NCI-H1694 treated with DMSO at 0.1 percent for 48 hours (cell line): ENCODE measurements at places on chromosomes 6 and 20.

DNA sequence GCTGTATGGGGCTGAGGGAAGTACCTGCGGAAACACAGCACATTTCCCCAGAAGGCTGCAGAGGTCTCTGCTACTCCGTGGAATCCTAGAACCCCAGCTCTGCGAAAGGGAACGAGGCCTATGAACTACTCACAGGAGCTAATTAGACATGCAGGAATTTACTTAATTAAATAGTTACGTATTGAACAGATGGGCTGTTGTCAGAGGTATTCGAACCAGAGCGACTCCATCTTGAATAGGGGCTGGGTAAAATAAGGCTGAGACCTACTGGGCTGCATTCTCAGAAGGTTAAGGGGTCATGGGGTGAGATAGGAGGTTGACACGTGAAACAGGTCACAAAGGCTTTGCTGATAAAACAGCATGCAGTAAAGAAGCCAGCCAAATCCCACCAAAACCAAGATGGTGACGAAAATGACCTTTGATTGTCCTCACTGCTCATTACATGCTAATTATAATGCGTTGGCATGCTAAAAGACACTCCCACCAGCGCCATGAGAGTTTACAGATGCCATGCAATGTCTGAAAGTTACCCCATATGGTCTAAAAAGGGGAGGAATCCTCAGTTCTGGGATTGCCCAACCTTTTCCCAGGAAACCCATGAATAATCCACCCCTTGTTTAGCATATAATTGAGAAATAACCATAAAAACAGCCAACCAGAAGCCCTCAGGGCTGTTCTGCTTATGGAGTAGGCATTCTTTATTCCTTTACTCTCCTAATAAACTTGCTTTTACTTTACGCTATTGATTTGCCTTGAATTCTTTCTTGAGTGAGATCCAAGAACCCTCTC, 14.7 kb upstream of the SSTR4 start:
- no peak for DNase-seq

- peak; percentile 18 for DNase-seq
Observed at GRCh38 chr6:28336284-28337120, 554 bp upstream of the ZSCAN31 start.

DNA sequence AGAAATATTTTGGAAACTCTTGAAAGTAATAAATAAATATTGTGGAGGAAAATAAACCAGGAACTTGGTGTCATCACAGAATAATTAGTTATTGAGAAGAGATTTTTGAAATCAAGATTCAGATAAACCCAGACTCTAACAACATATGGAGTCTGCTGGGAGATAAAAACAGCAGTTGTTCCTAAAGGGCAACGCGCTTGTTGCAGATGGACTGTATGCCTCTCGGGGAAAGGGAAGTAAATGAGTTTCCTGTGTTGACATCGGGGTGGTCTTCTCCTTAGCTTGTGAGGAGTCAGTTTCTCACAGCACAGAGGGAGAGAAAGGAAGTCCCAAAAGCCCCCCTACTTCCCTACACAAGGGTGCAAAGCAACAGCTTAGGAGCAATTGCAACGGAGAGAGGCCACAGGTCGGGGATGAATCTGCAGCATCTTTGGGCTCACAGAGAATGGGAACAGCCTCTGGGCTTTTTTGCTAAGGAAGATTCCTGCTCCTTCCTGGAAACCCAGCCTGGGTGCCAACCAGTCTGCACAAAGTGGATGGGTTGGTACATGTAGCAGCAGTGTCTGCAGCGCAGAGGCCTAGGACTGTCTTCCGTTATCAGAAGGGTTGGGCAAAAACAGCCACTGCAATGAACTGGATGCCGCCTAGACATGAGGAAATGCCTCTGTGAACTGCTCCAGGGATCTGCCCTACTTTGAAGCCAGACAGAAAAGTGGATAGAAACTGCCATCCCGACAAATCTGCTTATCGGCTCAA, 603.0 kb upstream of the NRSN1 start:
- DNase-seq = peak; percentile 54

DNA sequence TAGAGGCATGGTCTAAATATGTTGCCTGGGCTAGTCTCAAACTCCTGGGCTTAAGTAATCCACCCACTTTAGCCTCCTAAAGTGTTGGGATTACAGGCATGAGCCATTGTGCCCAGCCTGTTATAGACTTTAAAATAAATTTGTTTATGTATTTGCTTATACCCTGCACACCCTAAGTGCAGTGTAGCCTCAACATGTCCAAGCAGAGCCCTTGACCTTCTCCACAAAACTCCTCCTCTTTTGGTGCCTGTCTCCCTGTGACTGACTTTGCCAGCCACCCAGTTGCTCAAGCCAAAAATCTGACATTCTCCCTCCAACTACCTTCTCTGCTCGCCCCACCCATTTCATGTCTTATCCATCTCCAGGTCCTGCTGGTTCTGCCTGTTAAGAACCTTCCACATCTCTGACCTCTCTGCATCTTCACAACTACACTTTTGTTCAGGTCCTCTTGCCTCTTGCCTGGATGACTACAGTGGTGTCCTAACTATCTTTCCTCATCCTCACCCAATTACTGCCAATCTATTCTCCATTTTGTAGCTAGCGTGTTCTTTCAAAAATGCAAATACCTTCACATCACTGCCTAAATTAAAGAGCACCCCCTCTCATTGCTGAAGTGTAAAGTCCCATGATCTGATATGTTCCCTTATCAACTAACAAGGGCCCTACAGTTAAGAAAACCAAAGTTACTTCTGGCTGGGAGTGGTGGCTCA, 11.2 kb upstream of the KIFC1 start:
- no peak for DNase-seq

DNA sequence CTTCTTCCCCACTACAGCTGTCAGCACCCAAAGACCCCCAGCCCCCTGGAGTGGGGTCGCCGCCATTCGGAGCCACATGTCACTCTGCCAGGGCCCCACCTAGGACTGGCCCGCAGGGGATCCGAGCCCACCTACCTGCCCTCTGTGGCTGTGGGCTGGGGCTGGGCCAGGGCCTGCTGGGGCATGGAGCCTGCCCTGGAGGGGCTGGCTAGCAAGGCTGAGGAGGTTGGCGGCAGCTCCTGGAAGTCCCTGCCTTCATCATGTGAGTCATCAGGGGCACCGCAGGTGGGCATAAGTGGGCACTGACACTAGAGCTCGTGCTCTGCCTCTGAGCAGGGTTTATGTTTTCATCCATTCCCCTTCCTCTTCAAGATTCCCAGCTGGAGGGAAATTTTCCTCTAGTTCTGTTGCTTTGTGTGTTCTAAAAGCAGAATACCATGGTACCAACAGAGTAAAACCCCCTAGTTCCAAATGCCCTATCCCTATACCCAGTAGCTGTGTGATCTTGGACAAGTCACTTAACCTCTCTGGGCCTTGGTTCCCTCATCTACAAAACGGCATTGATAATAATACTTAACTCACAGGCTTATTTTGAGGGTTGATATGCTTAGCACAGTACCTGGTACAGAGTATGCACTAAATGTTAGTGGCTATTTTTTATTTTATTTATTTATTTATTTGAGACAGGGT, 8.7 kb upstream of the FANCE start:
- no peak for DNase-seq

DNA sequence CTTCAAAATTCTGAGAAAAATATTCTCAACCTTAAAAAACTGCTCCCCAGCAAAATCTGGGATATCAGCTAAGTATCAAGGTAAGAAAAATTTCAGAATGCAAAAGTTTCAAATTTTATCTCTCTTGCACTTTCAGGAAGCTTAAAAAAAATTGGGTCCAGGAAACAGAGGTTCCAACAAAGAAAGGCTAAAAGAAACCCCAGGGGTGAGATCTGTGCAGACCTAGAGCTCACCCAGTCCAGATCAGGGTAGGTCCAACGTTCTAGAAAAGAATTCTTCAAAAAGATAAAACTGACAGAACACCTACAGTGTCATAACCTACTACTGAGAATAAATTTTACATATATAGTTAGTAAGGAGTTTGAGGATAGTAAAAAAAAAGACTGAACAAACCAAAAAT, 23.5 kb downstream of the ILRUN start:
- no peak for DNase-seq

DNA sequence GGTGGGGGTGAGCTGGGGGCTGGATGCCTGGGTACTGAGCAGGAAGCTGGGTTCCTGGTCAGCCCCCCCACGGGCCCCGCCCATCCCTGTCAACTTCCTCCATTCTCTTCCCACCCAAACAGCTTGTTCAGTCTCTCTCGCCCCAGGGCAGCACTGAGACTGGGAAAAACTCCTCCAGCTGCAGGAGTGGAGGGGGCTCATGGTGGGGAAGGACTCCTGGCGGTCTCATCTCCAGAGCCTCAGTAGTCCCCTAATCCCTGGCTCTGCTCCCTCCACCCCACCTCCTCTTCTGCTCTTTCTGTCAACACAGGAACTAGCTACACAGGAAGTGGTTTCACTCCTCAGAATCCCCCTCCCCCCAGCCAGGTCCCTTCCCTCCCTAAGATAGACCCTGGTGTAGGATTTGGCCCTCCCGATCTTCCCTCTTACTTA, at the start of gene GPSM3:
GPSM3 (minus strand) TSS at position 36 of the 432 bp plus-strand sequence. CDS start 130 bp downstream, outside the sequence.
- DNase-seq = no peak

DNA sequence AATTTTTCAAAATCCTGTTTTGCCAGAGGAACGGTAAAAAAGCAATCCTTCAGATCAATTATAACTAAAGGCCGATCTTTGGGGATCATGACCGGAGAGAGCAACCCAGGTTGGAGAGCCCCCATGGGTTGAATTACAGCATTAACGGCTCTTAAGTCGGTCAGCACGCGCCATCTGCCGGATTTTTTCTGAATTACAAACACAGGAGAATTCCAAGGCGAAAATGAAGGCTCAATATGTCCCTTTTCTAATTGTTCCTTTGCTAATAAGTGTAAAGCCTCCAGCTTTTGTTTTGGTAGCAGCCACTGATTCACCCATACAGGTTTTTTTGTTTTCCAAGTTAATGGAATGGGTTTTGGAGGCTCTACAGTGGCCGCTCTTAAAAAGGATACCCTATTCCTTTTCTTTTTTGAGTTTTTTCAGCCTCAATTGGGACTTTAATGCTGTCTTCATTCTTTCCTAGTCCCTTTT, 16.9 kb upstream of the PTCRA start:
- peak; percentile 48 for DNase-seq

GRCh38 chr20:54078296-54078984, 8.0 kb upstream of the BCAS1 start:
- DNase-seq = no peak

DNA sequence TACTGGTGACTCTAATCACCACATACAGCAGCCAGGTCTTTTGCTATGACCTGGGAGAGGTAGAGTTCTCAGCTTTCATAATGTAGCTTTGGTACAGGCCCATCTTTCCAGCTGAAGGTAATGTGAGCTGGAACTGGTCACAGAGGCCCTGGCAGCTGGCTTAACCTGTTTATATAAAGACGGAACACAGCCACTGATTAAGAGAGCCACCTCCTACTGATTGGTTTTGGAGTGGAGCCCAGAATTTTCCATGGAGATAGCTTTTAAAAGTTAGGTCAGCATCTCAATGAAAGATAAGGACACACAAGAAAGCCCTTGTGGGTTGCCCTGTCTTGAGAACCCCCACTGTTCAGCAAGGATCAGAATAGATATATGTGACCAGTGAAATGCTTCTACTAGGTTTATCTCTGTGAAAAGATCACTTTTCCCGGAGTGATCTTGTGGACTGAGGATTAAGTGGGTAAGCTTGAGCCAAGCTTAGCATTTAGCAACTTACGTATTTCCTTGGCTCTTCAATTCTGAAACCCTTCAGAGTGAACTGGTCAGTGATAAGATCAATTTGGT, 213.7 kb upstream of the CITED2 start:
- no peak for DNase-seq

DNA sequence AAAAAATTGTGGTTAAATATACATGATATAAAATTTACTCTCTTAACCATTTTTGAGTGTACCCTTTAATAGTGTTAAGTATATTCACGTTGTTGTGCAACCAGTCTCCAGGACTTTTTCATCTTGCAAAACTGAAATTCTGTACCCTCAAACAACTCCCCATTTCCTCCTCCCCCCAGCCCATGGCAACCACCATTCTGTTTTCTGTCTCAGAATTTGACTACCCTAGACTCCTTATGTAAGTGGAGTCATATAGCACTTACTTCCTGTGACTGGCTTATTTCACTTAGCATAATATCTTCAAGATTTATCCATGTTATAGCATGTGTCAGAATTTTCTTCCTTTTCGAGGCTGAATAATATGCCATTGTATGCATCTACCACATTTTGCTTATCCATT, 5.1 kb downstream of the VPS16 start:
- no peak for DNase-seq

- no peak for DNase-seq
Observed at GRCh38 chr20:24703284-24703610, 233.8 kb downstream of the SYNDIG1 start.

DNA sequence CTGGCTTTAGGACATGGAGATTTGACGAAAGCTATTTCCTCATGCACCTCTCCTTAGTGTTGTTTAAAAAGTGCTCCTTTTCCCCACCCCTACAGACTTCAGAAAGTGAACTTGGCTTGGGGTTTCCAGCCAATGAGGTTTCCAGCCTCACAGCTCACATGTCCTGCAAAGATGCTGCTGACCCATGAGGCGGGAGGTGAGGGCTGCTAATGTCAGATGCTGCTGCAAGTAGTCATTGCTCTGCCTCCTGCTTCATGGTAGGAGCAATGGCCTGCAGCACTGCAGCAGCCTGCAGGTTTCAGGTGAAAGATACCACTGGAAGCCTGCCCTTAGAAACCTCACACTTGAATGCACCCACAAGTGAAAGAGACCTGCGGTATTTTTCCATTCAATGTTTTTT, 112.8 kb downstream of the LAMP5 start:
- DNase-seq = no peak

DNA sequence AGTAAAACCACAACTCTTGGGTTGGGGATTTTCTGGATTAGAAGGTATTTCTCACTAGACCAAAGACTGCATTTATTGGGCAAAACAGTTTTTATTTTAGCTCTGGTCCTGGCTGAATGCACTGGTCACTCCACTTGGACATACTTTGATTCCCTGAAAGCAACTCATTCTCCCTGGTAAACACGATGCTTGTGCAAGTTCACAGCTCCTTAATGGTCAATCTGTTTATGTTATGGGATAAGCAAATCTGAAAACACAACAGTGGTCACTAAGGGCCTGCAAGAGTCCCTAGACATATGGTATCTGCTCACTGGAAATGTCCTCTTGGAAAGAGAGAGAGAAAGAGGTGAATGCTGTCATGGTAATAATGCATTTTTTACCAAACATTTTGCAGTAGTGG, 559.8 kb downstream of the CDH26 start:
- DNase-seq = no peak

- no peak for DNase-seq
Observed at GRCh38 chr20:63483834-63484233, 11.4 kb upstream of the KCNQ2 start.

- no peak for DNase-seq
Observed at GRCh38 chr6:148465670-148466069, 123.0 kb downstream of the SASH1 start.

DNA sequence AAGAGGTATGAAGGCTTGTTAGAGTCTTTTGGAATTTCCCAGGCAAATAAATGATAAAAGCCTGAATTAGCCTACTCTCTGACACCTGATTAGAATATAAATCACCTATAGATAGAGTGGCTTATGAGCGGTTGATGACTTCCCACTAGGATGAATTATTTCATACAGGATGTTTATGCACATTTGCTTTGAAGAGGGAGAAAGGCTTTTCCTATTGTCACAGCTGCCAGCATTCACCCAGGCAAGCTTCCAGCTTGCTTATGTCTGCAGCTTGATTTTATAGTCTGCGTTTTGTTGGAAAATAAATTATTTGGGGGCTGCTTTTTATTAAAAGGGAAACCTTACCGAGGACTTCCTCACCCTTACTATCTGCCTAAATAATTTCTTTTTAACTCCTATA, 51.3 kb upstream of the EIF2S2 start:
- DNase-seq = no peak
